ENCODE measurements at places on chromosomes 7 and 10. TPM values are rescaled to one million over a fixed set of nuclear protein-coding genes. Genes with fewer than 3 reads are reported as not detected.

DNA sequence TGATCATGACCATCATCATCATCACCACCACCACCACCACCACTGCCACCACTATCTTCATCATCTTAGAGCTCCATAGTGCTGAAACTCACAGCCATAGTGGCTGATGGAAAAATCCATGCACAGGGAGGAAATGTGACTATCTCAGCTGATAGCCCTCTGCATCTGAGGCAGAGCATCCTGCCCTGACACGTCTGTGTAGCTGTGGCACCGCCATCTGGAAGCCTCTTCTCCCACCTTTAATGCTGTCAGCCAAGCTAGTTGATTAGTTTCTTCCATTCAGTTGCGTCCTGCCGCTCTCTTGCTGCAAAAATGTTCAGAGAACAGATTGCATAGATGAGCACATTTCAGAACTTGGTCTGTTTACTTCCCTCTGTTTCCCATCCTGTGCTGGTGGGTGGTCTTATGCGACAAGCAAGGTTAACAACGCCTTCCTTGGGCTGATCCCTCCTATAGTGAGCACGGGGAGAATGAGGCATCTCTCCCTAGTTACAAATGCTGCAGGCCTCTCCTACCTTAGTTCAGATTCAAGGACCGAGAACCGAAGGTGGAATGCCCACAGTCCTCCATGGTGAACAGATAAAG, 478.6 kb downstream of the PLXNA4 start:
- DNase-seq, result no peak

GRCh38 chr10:124374535-124375352, 44.0 kb downstream of the OAT start:
- DNase-seq, result no peak

DNA sequence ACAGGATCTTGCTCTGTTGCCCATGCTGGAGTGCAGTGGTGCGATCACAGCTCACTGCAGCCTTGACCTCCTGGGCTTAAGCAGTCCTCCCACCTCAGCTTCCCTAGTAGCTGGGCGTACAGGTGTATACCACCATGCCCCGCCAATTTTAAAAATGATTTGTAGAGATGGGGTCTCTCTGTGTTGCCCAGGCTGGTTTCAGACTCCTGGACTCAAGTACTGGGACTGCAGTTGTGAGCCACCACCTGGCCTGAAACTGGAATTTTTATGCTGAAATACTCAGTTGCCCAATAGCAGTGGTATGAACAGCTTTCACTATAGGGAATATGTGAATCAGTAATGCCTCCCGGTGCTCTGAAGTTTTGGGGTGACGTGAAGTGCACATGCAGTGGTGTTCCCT, 7.6 kb downstream of the ZRANB1 start:
- no peak for DNase-seq

HOXA4 gene
- 2.4 TPM for polyA plus RNA-seq

- no peak for DNase-seq
Measured at GRCh38 chr10:116899626-116900025, 50.3 kb downstream of the ENO4 start.

SPDYE2 gene
- 0.21 TPM for polyA plus RNA-seq

DNA sequence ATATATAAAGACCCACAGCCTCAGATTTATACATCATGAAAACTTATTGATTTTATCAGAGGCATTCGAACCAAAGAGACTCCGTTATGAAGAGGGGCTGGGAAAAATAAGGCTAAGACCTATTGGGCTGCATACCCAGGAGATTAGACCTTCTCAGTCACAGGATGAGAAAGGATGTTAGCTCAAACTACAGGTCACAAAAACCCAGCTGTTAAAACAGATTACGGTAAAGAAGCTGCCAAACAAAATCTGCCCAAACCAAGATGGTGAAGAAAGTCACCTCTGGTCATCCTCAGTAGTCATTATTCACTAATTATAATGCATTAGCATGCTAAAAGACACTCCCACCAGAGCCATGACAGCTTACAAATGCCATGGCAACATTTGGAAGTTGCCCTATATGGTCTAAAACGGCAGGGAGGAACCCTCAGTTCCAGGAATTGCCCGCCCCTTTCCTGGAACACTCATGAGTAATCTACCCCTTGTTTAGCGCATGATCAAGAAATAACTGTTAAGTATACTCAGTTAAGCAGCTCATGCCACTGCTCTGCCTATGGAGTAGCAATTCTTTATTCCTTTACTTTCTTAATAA, 362.5 kb upstream of the PCDH15 start:
- DNase-seq, result no peak

Data from pancreas (tissue), 10 donors.